ENCODE measurements at places on chromosomes 1 and 21. TPM values are rescaled to one million over a fixed set of nuclear protein-coding genes. Genes with fewer than 3 reads are reported as not detected.
A peak's percentile ranks its signal among the peaks of the same experiment; 100 is the strongest.

The RPS6KC1 gene
- 24.3 TPM for total RNA-seq

The MCM3AP gene
- 81.1 TPM for total RNA-seq

The TPTE gene
- total RNA-seq, result not detected

The CD5L gene
- total RNA-seq, result not detected

DNA sequence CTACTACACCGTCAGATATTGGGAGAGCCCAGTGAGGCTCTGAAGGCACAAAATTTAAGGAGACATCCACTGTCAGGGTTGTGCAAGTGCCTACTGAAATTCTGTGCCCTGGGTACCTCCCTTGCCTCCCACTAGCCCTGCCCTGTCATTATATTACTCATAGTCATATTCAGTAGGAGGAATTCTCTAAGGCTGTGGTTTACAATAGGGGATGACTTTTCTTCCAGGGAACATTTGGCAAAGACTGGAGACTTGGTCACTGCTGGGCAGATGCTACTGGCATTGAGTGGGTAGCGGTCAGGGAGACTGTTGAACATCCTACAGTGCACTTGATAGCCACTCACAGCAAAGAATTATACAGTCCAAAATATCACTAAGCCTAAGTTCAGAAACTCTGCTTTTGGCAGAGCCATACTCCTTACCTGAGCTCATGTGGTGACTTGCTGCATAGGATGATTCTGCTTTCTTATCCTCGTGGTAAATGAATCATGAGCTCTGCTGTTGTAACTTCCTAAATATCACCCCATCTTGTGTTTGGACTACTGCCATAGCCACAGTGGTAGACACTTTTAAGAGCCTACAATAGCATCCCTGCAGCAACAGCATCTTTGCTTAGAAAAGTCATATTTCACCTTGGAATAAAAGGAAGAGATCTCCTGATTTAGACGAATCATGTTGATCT is 563.4 kb upstream of the PLXNA2 start:
- peak; percentile 55 for DNase-seq

- no peak for DNase-seq
Observed at GRCh38 chr1:10867914-10868598, 71.6 kb upstream of the CASZ1 start.

- DNase-seq, result peak; percentile 85
Observed at GRCh38 chr1:236524142-236524894, 536 bp downstream of the LGALS8 start.

DNA sequence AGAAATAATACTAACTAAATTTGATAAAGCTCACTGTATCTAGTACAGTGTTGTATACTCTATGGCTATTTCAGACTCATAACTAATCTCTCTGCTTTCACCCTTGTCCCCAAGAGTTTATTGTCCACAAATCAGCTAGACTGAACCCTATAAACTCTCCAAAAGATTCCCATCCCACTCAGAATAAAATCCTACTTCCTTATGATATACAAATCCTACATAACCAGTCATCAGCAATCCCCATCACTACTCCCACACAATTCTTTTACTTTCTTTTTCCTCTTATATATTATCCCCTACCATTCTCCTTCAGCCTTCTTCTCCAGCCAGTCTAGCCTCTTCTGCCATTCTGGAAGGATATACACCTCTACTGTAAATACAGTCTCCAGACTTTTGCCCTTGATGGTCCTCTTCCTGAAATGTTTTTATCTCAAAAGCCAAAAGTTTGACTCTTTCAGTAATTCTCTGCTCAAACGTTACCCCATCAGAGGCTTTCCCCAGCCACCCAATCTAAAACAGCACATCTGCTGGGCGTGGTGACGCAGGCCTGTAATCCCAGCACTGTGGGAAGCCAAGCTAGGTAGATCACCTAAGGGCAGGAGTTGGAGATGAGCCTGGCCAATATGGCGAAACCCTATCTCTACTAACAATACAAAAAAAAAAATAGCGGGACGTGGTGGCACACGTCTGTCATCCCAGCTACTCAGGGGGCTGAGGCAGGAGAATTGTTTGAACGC is 41.6 kb downstream of the ABL2 start:
- DNase-seq, result no peak

- DNase-seq, result no peak
Observed at GRCh38 chr21:34576041-34576511, 38.8 kb downstream of the RCAN1 start.

DNA sequence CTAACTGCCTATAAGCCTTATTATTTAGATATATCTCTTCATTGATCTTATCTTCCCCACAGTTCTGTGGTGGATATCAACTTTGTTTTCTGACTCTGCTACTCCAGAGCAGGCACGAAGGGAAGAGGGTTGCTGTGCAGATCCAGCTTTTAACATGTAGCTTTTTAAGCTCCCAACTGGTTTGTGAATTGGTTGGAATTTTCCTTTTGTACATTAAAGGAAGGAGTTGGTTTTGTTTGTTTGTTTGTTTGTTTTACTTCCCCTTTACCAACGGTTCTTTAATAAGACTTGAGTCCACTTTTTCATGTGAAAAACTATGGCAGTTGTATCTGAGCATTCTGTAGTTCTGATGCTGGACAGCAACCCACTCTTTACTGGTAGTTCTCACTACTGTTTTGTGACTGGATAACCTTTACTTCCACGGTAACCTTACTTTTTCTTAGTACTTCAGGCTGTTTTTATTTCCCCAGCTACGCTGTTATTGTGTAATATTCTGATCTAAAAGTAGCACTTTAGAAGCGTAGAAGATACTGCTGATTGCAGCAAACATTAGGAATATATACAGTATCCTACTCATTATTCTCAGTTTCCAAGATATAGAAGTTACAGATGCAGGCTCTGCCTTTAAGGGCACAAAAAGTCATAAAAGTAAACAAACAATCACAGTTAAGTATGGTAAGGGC is 1.6 kb downstream of the GNPAT start:
- peak; percentile 26 for DNase-seq

DNA sequence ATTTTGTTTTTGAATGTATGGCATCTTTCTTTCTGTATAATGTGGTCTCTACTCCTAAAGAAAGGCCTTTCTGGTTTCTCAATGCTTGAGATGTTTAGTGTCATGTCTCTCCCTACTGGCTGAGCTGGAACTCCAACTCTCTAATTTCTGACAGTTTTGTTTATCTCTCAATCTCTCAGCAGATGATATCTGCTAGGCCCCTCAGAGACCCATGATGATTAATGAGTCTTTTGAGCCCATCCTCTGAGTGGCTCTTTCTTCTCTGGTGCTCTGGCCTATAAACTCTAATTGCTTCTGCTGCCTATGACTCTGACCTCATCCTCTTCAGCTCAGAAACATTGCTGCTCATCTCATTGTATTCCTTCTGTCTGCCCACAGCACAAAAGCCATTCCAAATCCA is 46.6 kb downstream of the CRB1 start:
- no peak for DNase-seq

DNA sequence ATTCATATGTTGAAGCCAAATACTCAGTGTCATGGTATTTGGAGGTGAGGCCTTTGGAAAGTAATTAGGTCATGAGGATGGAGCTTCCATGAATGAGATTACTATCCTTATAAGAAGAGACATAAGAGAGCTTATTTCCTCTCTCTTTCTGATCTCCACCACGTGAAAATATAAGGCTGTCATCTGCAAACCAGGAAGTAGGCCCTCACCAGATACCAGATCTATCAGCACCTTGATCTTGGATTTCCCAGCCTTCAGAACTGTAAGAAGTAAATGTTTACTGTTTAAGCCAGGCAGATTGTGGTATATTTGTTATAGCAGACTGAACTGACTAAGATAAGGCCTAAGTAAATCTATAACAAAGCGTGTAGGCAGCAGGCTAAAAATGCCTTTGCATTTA is 25.3 kb downstream of the RBM11 start:
- DNase-seq, result no peak

All from LHCN-M2 (cell line).